ENCODE measurements at places on chromosomes 5 and 9.
A peak's percentile ranks its signal among the peaks of the same experiment; 100 is the strongest.

DNA sequence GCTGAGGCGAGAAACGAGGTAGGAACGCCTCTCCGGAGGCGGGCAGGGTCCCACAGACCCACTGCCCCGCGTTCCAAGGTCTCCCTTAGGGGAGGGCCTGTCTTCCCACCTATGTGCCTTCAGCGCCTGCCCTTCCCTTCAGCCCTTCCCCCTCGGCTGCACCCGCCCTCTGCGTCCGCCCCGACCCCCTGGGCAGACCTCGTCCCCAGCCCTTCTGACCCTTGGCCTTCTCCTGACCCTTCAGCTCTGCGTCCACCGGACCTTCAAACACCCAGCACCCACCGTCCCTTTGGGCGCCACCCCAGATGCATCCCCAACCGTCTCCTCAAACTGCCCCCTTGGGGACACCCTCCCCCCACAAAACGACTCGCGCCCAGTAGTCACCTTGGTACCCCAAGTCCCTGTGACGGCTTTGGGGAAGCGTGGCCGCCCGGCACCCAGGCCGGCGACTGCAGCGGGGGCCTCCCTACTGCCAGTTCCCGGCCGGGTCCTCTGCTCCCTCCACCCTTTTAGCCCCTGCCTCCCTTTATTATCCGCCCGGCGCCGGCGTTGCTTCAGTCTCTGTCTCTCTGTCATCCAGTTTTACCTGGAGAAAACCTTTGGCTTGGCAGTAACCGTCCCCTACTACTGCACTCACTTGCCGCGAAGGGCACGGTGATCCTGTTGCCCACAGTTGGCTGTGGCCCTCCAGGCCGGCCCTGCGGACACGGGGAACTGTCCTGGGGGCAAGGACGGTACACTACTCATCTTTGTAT lies 421 bp downstream of the RUSC2 start:
- DNase-seq, result peak; percentile 49

- DNase-seq, result peak; percentile 92
Measured at GRCh38 chr9:127199001-127199791, 65.4 kb upstream of the GARNL3 start.

DNA sequence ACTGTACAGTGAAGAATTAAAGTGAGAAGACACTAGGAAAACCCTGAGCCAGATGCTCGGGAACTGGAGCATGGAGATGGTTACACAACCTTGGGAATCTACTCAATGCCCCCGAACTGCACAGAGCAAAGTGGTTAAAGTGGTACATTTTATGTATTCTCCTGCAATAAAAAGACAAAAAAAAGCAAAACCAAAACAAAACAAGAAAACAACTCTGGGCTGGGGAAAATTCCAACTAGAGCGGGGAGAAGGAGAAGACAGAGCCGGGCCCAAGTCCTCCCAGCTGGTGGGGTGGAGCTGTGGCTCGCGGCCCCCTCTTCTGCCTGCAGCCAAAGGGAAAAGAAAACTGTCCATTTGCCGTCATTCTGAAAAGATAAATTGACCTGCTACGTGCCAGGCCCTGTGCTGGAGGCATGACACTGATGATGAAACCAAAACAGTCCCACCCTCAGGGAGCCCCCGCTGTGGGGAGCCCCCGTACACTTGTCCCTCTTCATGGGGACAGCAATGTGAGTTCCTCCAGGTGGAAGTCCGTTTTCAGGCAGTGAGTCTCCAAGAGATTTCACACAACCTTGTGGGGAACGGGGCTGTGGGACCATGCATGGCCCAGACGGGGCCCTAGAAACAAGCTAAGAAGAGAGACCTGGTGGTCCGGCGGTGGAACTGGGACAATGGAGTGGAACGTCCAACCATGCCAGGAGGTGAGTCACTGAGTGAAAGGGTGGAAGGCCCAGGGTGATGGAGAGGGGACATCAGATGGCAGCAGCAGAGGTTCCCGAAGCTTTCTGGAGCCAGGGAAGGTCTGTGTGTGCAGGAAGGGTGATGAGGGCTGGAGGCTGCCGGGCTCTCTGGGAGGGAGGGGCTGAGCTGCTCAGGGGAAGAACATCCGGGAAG lies 114.8 kb upstream of the COL5A1 start:
- DNase-seq, result peak; percentile 46

DNA sequence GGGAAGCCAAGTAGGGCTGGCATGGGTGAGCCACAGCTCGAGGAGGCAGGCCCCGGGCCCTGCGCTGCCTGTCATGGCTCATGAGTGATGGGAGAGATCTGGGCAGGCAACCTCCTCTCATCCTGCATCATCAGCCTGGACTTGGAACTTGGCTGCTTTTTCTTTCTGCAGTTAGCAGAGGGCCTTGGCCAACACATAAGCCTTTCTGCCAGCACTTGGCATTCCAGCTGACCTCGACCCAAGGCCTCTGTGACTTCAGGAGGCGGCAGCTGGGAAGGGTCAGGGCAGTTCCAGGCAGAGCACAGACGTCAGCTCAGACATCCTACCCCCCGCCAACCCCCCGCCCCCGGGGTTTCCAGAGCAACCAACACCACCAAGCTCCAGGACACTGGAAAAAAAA lies 7.6 kb downstream of the S1PR3 start:
- peak; percentile 60 for DNase-seq

GRCh38 chr9:9117866-9118265 lies 1318.3 kb upstream of the DMAC1 start:
- no peak for DNase-seq

DNA sequence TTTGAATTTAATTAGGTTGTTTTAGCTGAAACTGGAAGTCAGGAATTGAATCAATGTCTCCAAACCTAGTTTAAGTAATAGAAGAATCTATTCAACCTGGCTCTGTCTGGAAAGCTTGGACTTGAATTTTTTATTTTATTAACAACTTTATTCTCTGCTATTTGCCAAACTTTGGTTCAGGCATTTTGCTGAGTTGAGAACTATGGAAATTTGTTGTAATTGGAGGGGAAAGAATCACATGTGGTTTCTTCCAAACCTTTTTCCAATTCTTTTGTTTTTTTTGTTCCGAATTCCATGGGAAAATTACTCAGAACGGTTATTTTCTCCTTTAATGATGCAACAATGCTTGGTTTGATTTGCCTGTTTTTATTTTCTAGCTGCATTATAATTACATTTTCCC lies 98.2 kb upstream of the RPS23 start:
- DNase-seq, result no peak

DNA sequence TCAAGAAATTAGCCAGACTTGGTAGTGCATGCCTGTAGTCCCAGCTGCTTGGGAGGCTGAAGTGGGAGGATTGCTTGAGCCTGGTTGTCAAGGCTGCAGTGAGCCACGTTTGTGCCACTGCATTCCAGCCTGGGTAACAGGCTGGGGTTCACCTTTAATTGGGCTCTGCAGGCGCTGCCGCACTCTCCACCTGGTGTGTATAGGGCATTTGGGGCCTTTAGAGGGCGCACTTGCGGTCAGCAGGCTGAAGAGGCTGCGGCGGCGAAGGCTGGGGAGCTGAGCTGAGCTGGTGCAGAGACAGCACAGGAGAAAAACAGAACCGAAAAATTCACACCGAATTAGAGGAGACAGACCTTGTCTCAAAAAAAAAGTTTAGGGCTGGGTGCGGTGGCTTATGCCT lies 31.2 kb downstream of the CDK7 start:
- no peak for DNase-seq
